Brain (organoid and tissue), 16 donors: ENCODE measurements at places on chromosomes 12 and 14.

DNA sequence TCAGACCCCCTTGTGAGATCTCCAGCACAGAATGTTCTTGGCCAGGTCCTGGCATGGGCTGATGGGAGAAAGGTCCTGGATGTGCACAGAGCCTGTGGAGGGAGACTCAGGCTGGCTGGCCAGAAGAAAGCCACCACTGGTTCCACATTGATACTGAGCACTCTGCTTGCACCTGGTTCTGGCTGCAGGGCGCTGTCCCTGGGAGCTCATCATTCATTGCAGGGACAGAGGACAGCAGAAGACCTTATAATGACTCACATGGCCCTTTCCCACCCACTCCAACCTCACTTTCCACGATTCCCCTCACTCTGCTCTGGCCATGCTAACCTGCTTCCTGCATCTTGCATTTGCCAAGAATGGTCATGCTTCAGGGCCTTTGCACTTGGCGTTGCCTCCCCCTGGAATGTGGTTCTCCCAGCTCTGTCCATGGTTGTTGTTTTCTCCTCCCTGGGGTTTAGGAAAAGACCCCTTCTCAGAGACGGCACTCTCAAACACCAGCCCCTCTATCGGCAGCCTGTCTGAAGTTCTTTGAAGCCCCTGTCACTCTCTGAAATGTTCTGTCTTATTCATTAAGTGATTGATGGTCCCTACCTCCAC lies 10.3 kb downstream of the KRT7 start:
- no peak for DNase-seq

- DNase-seq: no peak
Observed at GRCh38 chr12:55812088-55812487, 5.4 kb downstream of the SARNP start.

DNA sequence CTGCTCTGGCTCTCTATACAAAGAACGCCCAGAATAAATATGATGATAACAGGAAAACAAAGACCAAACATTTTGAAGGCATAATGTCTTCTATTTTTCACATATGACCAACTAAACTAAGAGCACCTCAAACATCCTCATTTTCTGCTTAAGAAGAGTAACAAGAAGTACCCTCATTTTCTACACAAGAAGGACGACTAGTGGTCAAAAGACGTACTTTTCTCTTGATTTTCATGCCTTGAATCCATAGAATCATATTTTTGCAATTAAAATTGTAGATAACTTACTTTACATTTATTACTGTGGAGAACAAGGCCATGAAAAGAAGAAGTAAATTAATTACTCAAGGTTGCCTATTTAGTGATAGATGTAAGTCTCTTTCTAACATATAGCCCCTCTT lies 358.6 kb downstream of the DUSP6 start:
- peak; percentile 85 for DNase-seq

DNA sequence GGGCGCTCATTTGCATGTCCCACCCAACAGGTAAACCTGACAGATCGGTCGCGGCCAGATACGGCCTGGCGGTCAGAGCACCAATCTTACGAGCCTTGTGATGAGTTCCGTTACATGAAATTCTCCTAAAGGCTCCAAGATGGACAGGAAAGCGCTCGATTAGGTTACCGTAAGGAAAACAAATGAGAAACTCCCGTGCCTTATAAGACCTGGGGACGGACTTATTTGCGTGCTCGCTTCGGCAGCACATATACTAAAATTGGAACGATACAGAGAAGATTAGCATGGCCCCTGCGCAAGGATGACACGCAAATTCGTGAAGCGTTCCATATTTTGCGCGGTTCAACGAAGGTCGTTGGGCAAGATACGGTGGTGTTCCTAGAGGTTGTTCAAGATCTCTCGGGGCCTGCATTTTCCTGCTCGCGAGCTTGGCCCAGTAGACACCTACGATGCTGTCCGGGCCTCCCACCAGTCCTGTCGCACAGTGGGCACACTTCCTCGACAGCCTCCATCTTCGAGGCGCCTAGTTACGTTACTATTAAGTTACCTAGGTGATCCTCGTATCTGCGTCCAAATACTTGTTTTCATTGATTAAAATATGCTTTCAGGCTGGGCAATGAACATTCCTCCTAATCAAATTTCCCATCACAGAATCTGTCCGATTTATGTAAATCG lies at the start of gene RNU6-7:
Gene RNU6-7, plus strand, starts transcription at position 230 of the 675 bp plus-strand sequence.
- DNase-seq: peak; percentile 51

DNA sequence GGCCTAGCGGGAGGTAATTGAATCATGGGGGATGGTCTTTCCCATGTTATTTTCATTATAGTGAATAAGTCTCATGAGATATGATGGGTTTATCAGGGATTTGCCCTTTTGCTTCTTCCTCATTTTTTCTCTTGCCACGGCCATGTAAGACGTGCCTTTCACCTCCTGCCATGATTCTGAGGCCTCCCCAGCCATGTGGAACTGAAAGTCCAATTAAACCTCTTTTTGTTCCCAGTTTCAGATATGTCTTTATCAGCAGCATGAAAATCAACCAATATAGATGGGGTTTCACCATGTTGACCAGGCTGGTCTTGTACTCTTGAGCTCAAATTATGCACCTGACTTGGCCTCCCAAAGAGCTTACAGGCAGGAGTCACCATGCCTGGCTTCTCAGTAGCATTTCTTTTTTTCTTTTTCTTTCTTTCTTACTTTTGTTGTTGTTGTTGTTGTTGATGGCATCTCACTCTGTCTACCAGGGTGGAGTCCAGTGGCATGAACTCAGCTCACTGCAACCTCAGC lies 33.2 kb downstream of the TSPAN19 start:
- no peak for DNase-seq

- peak; percentile 93 for DNase-seq
Observed at GRCh38 chr14:29810682-29811081, 117.0 kb downstream of the PRKD1 start.

GRCh38 chr12:112734859-112735695 lies 56.5 kb upstream of the RPH3A start:
- DNase-seq: no peak

DNA sequence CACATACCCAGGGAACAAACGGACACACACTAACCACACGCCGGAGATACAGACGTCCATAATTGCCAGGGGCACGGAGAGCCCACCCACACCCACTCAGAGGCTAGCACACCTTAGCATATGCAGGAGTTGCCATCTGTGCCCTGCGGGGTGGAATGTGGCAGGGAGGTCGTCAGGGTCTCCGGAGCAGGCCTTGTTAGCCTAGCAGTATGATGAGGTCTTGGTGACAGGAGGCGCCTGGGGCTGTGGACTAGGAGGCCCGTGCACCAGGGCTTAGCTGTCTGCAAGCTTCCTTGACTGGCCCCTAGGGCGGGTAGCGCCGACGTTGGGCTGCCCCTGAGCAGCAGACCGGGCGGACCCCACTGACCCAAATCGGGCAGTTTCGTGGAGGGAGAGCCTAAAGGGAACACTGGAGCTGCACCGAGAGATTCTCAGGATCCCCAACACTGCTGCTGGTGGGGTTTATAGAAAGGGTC lies 10.0 kb downstream of the STAC3 start:
- DNase-seq: peak; percentile 72

GRCh38 chr14:103698380-103699260 lies 16.6 kb downstream of the XRCC3 start:
- no peak for DNase-seq

GRCh38 chr12:102394200-102394599 lies 86.2 kb downstream of the IGF1 start:
- DNase-seq: no peak

DNA sequence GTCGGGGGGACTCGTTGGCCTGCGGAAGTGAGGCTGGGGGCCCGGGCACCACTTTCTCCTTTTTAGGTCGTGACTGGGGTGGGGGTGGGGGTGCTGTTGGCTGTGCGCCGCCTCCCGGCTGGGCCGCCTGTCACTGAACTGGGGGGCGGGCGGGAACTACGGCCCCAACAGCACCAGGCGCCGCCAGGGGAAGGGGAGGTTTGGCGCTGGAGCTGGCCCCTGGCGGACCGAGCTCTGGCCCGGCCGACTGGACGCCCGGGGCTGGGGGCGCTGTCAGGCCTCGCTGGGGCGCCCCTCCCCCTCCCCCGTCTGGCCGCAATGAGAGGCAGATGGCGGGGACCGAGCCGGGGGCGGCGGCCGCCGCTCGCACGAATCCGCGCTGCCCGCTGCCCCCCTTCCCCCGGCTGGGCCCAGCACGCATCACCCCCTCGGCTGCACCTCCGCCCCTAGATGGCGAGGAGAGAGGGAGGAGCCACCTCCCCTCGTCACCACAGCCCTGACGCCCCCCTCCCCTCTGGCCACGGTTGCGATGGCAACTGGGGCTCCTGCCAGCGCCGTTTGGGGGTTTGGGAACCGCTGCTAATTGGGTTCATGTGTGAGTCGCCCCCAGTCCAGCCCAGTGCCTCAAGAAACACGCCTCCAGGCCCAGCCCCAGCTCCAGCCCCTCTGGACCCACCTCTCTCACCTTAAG lies 723 bp downstream of the NFATC4 start:
- peak; percentile 91 for DNase-seq

DNA sequence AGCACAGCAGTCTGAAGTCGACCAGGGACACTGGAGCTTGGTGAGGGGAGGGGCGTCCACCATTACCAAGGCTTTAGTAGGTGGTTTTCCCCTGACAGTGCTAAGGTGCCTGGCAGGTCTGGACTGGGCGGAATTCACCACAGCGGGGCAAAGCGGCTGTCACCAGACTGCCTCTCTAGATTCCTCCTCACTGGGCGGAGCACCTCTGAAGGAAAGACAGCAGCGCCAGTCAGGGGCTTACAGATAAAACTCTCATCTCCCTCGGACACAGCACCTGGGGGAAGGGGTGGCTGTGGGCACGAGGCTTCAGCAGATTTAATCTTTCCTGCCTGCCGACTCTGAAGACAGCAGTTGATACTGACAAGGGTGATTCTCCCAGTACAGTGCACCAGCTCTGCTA lies 39.1 kb downstream of the DDHD1 start:
- DNase-seq: no peak

DNA sequence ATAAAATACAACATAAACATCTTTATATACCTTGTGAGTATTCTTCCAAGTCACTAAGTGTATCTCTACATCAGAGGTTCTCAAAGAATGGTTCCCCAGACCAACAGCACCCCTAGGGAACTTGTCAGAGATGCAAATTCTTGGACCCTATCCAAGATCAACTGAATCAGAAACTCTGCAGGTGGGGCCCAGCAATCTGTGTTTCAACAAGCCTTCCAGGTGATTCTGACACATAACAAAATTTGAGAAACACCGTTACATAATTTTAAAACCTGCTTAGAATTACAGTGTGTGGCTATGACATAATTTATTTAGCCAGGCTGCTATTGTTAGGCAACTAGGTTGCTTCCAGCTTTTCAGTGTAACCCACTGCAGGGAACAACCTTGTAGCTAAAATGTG lies 49.8 kb downstream of the NTN4 start:
- peak; percentile 22 for DNase-seq

GRCh38 chr12:111799758-111800157 lies 33.0 kb downstream of the ALDH2 start:
- no peak for DNase-seq
